Amygdala (tissue), 56 donors: ENCODE measurements at places on chromosomes 4 and X.

- no peak for DNase-seq
Observed at GRCh38 chr4:139966383-139966782, 187.6 kb downstream of the MAML3 start.

GRCh38 chr4:88865466-88865865 lies 167.8 kb upstream of the NAP1L5 start:
- no peak for DNase-seq

GRCh38 chr4:65021737-65022136 lies 612.5 kb upstream of the TECRL start:
- DNase-seq = no peak

GRCh38 chrX:107738272-107738671 lies 37.3 kb downstream of the TSC22D3 start:
- DNase-seq = no peak

DNA sequence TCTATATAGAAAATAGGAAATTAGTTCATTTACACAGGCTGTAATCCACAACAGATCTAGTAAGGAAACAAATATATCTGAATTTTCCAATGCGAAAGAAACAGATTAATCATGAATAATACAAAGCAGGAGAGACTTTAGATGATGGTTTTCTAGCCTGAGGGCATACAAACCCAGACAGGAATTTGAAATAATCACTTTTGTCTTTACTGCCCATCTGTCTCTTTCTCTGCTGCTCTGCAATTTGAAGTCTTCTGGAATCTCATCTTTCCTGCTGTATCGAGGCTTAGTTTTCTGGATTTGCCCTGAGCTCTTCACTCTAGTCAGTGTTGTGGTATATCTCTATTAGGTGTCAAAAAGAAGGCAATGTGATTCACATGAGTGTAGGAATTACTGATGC lies 711.8 kb upstream of the FAM241A start:
- DNase-seq = no peak

DNA sequence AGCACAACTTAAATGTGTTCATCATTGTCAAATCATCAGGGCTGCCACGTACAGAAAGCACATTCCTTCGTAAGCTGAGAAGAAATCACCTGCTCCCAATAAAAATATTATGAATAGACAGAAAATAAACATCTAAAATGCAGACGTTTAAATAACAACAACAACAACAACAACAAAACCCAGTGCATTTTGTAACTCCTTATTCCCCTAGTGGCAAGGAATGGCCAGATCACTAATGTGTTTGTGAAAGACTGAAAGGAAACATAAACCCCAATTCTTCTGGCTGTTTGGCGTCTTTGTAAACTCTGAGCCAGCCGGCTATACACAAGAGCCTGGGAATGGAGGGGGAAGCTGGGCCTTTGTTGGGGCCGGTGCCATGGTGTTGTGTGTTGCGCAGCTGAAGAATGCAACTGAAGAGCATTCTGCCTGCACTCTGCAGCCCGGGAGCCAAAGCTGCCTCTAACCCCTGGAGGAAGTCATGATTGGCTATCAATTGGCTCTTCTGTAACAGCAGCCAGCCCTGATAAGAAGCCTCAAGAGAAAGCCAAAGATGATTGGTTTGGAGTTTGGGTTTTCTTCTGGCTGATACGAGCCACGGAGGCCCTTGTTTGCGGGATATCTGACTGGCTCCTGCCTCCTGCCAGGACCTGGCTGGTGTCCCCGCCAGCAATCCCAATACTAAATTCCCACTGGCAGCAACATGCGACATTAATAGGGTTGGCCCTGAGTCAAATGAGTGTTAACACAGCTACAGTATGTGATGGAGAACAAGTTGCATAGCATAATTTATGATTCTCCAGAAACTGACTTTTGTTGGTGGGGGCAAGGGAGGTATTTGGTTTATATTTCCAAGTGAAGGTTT lies 89.7 kb upstream of the TFDP3 start:
- peak; percentile 40 for DNase-seq

DNA sequence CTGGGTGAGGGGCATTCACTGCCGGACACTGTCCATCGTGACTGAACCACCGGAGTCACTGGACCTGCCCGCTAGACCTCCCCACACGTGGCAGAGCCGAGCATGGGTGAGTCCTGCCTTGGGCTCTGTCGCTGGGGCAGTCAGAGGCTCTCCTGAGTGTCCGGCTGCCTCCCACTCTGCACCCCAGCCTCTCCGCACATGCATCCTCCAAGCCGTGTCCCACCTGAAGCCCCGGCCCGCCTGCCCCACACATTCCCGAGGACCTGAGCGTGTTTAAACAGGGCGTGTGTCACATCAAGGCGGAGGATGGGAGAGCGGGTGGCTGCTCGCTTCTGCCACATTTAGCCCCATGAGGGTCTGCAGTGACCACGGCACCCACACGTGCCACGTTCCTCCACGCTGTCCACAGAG lies 4.7 kb downstream of the CPLX1 start:
- DNase-seq = no peak

GRCh38 chr4:56148428-56148827 lies 199.7 kb downstream of the CEP135 start:
- DNase-seq = no peak

GRCh38 chr4:73608689-73609594 lies 11.3 kb downstream of the RASSF6 start:
- no peak for DNase-seq

- DNase-seq = no peak
Observed at GRCh38 chrX:119230850-119231249, 5.2 kb upstream of the PGRMC1 start.

GRCh38 chr4:52051213-52051614 lies at the start of gene SPATA18:
Gene SPATA18 (plus strand): TSS chr4:52051304. CDS start chr4:52051705, 401 bp downstream.
- DNase-seq = no peak

DNA sequence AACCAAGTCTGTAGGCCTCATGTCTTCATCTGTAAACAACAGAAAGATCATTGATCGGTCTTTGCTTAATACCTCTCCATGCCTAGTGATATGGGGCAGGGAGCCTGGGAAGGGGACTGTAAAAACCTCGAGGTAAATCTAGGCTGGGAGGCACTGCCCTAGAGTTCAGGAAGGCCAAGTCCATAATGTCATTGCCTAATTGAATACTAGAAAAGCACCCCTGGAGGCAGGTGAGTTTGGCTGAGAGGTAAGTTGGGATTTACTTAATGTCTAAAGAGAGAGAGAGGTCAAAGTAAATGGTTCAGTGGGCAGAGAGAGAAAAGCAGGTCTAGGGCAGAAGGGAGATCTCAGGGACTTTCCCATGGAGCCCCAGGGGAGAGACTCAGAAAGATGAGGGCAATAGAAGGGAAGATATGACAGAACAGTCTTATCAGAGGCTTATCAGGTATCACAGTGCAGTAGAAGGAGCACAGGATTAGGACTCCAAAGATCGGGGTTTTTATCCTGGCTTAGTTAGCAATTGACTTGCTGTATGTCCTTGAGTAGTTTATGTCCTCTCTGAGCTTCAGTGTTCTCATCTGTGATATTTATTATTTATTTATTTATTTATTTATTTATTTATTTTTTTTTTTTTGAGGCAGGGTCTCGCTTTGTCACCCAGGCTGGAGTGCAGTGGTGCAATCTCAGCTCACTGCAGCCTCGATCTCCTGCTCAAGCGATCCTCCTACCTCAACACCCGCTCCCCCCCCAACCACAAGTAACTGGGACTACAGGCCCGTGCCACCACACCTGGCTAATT lies 85.2 kb downstream of the SLC16A2 start:
- DNase-seq = no peak

DNA sequence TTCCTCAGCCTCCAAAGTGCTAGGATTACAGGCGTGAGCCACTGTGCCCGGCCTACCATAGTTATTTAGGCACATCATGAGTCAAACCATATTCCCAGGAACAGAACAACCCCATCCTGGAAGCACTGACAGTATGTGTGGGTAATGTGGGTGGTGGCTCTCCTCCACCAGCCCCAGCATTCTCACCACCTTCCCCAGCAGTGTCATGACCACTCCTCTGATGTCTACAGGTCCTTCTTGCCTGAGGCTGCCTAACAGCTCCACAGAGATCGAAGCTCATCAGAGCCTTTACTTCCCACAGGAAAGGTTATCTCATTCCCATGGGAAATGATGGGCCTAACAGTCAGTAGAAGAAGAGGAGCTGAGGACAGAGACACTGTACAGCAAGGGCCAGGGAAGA lies 129.5 kb upstream of the GPC4 start:
- no peak for DNase-seq

GRCh38 chr4:150590631-150591030 lies 8.7 kb downstream of the MAB21L2 start:
- no peak for DNase-seq

GRCh38 chrX:154380787-154381186 lies 1.7 kb downstream of the EMD start:
- DNase-seq = no peak

- DNase-seq = no peak
Observed at GRCh38 chr4:101670370-101670769, 120.2 kb upstream of the BANK1 start.

GRCh38 chr4:143302536-143302935 lies 34.1 kb upstream of the GAB1 start:
- no peak for DNase-seq

DNA sequence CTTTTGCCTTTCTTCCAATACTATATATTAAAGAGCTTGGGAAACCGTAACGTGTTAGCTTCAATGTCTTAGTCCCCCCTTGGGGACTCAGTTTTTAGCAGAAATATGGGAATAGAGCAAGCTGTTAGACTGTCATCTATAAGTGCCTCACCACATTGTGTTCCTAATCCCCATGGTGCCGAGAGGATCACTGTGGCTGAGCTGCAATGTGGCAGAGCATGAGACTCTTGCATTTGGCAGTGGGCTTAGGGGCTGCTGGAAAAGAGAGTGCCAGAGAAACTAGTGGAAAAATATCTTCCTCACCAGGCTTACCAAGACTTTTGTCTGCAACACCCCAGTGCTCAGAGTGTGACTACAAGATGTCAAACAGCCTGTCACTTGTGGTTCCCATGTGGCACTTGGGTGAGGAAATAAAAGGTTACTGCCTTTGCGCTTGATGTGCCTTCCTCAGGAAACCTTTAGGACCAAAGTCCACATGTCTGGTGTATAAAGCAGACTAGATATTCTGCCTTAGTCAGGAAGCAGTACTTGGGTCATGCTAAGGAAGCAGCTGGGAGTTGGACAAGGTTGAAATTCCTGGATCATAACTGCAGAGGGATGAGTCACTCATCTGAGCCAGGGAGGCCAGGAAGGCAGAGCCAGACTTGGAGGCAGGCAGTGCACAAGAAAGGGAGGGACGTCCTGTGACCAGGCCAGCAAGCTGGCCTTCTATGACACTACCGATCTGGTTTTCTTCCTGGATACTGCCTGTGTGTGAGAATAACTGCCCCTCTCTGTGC lies 9.7 kb upstream of the MAGEA4 start:
- no peak for DNase-seq

DNA sequence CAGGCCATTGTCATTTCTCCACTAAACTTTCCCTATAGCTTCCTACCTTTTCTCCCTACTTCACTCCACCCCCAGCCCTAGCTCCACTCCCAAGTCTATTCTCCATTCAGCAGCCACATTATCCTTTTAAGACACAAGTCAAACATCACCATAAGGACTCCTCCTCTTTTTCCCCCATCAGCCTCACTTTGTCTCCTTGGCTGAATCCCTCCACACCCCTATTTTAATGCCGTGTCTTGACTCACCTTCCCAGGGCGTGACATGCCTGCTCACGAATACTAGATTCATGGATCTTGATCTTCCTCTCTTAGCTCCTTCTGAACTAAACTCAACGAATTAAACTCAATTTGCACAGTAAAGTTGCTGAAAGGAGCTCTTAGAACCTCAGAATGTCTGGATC lies 281.9 kb downstream of the PTTG2 start:
- no peak for DNase-seq

GRCh38 chr4:117777721-117778120 lies 256.6 kb upstream of the NDST3 start:
- DNase-seq = no peak

DNA sequence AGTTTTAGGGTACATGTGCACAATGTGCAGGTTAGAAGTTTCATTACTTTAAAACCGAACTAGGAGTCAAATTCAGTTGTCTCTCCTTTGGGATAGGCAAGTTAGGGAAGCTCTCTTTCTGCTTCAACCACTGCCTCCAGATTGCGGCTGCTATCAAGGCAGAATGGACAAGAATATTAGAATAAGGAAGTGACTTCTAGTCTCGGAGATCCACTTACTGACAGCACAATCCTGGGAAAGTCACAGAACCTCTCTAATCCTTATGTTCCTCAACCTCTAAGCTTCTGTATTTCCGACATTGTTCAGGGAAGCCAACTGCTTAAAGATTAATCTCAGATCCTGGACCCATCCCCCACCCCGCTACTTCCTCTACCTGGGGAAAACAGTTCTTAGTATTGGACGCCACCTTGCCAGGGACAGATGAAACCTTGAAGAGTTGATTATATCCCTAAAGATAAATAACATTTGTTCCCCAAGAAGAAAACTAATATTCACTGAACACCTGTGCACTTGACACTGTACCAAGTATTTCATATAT lies 2.1 kb downstream of the NUP62CL start:
- DNase-seq = no peak

GRCh38 chr4:55127521-55127920 lies 2.1 kb upstream of the KDR start:
- no peak for DNase-seq

GRCh38 chr4:52164116-52164515 lies 113.0 kb downstream of the SPATA18 start:
- no peak for DNase-seq

DNA sequence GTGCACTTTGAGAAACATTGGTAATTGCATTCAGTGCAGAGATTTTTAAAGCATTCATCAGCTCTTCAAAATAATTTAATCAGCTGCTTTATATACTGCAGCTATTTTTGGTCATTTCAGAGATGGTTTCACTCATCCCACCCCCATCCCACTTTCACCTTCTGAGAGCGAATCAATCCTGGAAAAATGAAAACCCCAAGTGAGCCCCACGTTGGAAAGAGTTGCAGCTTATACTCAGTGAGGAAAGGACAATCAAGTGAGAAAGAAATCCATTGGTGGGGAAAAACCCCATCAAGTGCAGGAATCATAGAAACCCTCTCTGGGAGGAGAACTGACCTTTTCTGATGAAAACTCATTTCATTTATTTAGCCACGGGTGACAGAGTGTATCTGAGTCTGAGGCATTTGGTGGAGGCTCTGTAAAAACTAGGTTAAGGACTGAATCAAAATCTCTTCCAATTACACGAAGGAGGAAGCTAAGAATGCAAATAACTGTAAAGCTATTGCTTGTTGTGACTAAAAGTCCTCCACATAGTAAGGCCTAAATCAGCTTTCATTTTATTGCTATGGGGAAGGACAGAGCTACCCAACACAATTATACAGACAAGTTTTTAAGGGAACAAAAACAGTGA lies 240.4 kb upstream of the PGRMC2 start:
- DNase-seq = no peak
